ENCODE measurements at places on chromosomes 13 and 19. TPM values are rescaled to one million over a fixed set of nuclear protein-coding genes. Genes with fewer than 3 reads are reported as not detected.

Gene ZNF724
- polyA plus RNA-seq: not detected

Gene ZNF526
- 2.6 TPM for polyA plus RNA-seq

Gene APOE
- 2,837 TPM for polyA plus RNA-seq

Gene HCN2
- 1.3 TPM for polyA plus RNA-seq

Gene SMIM17
- polyA plus RNA-seq: not detected

Gene ZNF541
- 0.86 TPM for polyA plus RNA-seq

Gene KLC3
- 4.5 TPM for polyA plus RNA-seq
